ENCODE measurements at places on chromosomes 11 and 22.

- DNase-seq, result no peak
These were observed 449 bp upstream of the TOM1 start for GRCh38 chr22:35299217-35299672.

- DNase-seq, result no peak
These were observed 55.3 kb downstream of the OTOG start for GRCh38 chr11:17602105-17603001.

DNA sequence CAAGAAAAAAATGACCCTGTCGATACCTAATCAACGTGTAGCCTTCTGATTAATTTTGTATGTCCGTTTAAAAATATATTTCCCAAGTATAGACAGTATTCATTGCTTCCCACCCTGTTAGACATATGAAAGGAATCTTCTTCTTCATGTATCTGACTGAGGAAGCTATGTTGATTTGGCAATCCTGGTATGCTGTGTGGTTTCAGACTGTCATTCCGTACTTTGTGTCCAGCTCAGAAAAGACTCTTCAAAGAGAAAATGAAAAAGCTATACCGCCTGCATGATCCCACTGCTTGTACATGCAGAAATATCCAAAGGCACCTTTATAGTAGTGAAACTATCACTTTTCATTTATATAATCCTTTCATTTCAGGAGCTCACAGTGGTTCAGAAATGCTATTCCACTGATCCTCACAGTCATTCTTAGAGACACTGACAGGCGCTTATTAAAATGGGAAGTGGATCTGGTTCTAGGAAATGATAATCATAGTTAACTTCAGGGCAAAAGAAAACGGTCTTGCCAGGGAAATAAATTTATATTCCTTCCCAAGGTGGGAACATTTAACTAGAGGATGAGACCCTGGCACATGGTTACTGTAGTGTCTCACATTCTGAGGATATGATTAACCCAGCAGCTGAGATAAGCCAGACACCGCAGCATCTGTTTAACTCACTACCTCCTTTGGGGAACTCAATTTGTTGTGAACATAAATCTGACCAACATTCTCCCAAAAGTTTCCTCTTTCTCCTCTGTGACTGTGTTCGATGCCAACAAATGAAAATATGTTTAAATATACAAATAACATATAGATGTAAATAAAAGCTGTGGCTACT is 599.2 kb upstream of the LUZP2 start:
- no peak for DNase-seq

- DNase-seq, result no peak
These were observed 1.4 kb upstream of the CREB3L1 start for GRCh38 chr11:46275964-46276641.

DNA sequence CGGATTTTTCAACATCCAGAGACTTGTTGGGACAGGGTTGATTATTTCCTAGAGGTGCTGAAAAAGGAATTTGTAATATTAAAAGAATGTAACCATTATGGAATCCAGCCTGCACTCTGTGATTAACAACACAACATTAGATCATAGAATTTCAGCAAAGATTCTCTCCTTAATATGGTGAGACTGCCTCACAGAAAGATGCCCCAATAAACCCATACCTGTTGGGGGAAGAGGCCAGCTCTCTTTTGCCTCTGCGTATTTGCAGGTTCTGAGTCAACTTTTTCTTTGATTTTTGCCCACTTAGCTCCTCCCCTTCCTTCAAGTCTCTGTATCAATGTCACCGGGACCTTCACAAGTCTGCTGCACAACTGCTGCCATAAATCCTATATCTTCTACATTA is 12.4 kb upstream of the MTMR3 start:
- DNase-seq, result no peak
